ENCODE measurements at places on chromosomes 5 and 9.
A peak's percentile ranks its signal among the peaks of the same experiment; 100 is the strongest.

DNA sequence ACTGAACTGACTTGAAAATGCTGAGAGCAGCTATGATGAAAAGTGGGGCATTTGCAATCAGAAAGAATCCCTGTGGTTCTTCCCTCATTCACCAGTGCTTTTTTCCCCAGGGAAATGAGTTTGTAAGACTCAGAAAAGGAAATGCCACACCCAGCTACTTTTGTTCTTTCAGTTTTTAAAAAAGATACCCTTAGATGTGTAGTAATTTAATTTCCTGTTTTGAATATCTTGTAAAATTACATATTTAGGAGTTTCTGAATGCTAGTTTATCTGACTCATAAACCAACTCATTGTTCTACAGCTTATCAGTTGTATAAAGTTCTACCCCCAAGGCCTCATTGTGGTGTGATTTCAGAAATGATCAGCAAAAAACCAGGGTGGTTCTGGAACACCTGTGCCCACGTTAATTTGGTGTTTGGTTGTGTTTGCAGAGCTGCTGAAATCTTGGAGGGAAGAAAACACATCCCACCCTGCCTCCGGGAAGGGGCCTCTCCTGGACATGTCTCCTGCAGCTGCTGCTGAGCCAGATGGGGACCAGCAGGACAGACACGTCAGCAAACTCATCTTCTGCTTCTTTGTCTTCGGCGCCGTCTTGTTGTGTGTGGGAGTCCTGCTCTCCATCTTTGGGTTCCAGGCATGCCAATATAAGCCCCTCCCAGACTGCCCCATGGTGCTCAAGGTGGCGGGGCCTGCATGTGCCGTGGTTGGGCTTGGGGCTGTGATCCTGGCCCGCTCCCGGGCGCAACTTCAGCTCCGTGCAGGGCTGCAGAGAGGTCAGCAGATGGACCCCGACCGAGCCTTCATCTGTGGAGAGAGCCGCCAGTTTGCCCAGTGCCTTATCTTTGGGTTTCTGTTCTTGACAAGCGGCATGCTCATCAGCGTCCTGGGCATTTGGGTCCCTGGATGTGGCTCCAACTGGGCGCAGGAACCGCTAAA lies 2.8 kb downstream of the TMEM171 start:
- DNase-seq, result no peak

DNA sequence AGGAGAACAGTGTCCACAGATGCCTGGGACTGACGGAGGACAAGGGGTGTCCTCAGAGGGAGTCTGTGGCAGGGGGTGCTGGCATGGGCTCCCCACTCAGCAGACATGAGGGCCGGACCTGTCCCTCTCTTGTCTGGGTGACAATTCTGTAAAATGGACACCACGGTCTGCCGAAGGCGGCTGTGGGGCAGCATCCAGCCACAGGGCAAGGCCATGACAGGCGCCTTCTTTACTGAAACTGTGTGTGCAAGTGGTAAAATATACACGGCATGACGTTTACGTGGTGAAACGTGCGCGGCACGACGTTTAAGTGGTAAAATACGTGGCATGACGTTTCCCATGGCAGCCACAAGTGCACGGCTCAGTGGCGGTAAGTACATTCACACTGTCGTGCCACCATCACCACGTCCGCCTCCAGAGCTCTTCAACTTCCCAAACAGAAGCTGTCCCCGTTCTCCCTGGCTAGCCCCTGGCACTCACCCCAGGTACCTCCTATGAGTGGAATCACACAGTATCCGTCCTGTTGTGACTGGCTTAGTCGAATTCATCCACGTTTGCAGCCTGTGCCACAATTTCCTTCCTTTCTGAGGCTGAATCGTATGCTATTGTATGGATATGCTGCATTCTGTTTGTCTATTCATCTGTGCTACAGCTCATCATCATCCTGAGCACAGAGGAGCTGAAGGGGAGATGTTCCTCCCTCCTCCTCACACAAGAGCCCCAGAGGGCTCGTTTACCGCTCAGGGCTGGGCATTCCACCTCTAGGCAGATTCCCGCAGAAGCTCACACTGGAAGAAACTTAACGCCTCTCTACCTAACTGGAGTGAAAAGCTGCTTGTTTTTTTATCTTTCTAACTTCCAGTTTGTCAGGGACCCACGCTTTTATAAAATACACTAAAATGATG lies 52.5 kb downstream of the COL23A1 start:
- no peak for DNase-seq

GRCh38 chr5:25544652-25545249 lies 900.0 kb upstream of the CDH10 start:
- peak; percentile 59 for DNase-seq

DNA sequence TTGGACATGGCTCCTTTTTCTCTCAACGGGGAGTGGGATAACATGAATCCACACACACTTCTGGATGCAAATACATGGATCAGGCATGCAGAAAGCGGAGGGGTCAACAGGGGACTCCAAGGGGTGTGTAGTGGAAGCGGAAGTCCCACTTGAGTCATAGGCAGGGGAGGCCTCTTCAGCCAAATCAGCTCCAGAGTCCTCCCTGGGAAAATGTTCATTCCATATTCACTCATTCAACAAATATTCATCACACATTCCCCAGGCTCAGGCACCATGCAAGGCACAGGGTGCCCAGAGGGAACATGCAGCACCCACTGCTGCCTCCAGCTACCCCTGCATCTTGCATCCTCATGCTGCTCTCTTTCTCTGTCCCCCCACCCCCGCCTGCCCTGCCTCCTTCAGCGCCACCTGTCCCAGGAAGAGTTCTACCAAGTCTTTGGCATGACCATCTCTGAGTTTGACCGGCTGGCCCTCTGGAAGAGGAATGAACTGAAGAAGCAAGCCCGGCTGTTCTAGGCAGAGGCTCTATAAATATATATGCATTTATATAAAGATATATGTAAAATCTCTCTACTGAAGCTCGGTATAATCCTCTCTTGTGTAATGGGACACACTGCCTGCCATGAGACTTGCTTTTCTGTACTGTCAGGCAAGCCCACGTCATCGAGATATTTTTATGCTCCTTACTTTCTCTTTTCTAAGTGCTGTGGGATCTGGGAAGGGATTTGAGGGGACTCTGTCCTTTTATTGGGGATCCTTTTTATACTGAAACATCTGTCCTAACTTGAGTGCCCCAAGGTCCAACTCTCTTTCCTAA lies 13.6 kb upstream of the AFAP1L1 start:
- DNase-seq, result no peak

GRCh38 chr9:117714282-117714681 lies 10.1 kb downstream of the TLR4 start:
- no peak for DNase-seq

DNA sequence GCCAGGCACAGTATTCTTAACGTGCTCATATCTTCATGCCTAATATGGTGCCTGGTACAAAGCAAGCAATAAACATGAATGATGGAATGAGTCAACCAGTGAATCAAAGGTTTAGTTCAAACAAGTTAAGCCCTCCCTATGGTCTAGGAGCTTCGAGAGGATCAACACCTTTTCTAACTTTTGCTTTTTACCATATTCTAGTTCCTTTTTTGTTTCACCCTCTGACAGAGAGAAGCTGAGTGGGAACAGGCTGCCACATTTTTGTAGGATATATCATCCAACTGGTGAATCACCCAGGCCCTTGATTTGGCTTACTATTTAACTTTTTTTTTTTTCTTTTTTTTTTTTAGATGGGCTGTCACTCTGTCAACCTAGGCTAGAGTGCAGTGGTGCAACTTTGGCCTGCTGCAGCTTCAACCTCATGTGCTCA lies 39.3 kb upstream of the TNC start:
- no peak for DNase-seq

DNA sequence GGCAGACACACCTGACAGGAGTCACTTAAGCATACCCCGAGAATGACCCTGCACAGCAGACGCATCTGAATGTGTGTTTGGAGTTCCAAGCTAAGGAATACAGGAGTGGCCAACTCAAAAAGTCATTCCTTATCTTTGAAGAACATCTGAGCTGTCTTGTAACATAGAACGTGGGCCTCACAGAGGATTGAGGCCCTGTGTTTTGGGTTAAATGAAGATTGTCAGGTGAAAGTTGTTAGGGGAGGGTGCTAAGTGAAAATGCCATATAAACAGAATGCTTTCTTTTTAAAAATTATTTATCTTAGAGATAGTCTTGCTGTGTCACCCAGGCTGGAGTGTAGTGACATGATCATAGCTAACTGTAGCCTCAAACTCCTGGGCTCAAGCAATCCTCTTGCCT lies 100.9 kb downstream of the PIK3R1 start:
- no peak for DNase-seq
